Hepatocyte (in vitro differentiated cells): ENCODE measurements at places on chromosomes 7 and 10. TPM values are rescaled to one million over a fixed set of nuclear protein-coding genes. Genes with fewer than 3 reads are reported as not detected.

Gene MYPN
- not detected in 2 replicates for total RNA-seq

Gene ARHGEF5
- total RNA-seq = 16.9 and 24.2 TPM in 2 replicates

Gene NEUROD6
- total RNA-seq = not detected in 2 replicates

Gene OR2A1
- 0.32 TPM in 1 of 2 replicates, not detected in the other for total RNA-seq

Gene GNG11
- 10.0 and 11.2 TPM in 2 replicates for total RNA-seq

Gene PLEKHS1
- total RNA-seq = 0.23 TPM in 1 of 2 replicates, not detected in the other

GRCh38 chr10:113390896-113391295 is 162.0 kb upstream of the HABP2 start:
- H3K27ac ChIP-seq = no peak overlapping the region
- H3K4me3 ChIP-seq = no peak overlapping the region
- peaks cover under 1% of the 10 kb centered on the region for H3K4me1 ChIP-seq
- no peaks in the 10 kb centered on the region for H3K27me3 ChIP-seq
- DNase-seq = no peak
- no peaks in the 10 kb centered on the region for H3K36me3 ChIP-seq

DNA sequence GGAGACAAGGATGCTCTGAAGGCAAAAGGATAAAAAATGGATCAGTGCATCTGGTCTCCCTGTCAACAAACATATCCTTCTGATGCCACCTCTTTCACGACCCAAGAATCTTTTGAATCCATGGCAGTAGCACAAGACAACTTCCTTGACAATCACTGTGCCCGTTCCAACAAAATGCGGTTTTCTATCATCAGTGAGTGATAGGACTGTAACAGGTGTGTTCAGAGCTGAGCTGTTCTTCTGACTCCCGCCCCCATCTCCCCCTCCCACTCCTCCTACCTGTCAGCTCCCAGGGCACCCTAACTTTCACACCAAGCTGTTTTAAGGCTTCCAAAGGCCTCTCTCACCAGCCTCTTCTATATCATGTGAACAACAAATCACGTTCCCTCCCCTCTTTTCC is 74.8 kb downstream of the PARD3 start:
- H3K27ac ChIP-seq = peak overlapping the region; percentile 37
- no peaks in the 10 kb centered on the region for H3K27me3 ChIP-seq
- H3K4me1 ChIP-seq = peaks cover 28% of the 10 kb centered on the region
- DNase-seq = no peak

- H3K27me3 ChIP-seq = no peaks in the 10 kb centered on the region
- no peaks in the 10 kb centered on the region for H3K4me1 ChIP-seq
- H3K36me3 ChIP-seq = no peaks in the 10 kb centered on the region
- H3K4me3 ChIP-seq = no peak overlapping the region
- DNase-seq = no peak
These were observed 251.0 kb upstream of the MTPN start for GRCh38 chr7:136228171-136228570.

- no peak overlapping the region for H3K4me3 ChIP-seq
- H3K36me3 ChIP-seq = no peaks in the 10 kb centered on the region
- no peak for DNase-seq
These were observed 363.4 kb downstream of the GLRX3 start for GRCh38 chr10:130499541-130499940.

- no peak overlapping the region for H3K27ac ChIP-seq
- H3K4me1 ChIP-seq = peaks cover 21% of the 10 kb centered on the region
- H3K4me3 ChIP-seq = no peak overlapping the region
- H3K36me3 ChIP-seq = no peaks in the 10 kb centered on the region
- H3K27me3 ChIP-seq = no peaks in the 10 kb centered on the region
These were observed 69.1 kb downstream of the DIP2C start for GRCh38 chr10:620417-620816.

DNA sequence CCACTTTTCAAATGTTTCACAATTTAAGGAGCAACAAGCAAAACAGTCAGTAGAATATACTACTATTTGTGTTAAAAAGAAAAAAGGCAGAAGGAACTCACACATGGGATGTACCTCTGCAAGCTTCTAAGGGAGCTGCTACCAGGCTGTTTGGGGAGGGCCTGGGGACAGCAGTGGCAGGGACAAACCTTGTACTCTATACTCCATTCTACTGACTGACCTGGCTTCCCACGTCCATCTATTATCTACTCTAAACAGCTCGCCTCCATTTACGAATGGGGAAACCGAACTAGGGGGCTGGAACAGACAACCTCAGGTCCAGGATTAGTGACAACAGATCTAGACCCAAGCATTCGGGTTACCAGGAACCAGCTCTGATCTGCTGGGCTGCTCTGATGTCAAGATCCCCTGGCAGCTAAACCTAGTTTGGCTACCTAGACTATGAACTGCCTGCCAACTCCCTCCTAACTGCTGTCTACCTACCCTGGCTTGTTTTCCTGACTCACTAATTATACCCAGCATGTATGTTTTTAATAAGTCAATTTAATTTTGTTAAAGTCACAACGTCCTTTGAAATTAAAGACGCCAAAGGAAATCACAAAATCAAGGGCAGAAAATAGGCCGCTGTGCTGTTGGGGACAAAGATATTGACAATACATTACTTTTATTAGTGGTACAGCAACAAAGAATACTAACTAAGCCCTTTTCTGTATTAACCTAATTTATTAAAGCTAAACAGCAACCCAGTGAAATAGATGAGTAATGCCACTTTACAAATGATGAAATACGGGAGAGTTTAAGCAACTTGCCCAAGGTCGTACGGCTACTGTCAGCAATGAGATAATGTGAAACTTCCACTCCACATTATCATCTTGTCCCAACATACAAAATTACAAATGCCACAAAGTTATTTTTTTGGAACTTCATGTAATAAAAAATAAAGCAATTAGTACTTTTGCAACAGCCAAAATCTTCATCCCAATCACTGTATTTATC is 5.3 kb downstream of the PSAP start:
- no peak overlapping the region for H3K4me3 ChIP-seq
- peak overlapping the region; percentile 10 for H3K27ac ChIP-seq
- DNase-seq = no peak
- H3K27me3 ChIP-seq = no peaks in the 10 kb centered on the region
- H3K36me3 ChIP-seq = no peaks in the 10 kb centered on the region

DNA sequence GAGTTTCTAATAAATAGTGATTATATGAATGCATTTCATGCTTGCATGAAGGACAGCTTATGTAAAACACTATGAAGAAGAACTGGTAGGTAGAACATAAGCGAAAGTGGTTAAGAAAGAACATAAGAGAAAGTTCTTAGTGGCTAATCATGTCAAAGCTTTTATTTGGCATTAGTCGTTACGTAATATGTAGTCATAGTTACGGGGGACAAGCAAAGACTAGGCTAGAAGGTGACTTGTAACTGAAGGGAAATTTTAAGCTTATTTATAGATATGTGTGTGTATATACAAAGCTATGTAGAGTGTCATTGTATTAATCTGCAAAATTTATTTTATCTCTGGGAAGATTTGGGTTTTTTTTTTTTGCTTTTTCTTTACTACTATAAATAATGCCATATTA is 36.9 kb downstream of the CAPZA2 start:
- no peaks in the 10 kb centered on the region for H3K36me3 ChIP-seq
- no peak for DNase-seq
- no peak overlapping the region for H3K27ac ChIP-seq

DNA sequence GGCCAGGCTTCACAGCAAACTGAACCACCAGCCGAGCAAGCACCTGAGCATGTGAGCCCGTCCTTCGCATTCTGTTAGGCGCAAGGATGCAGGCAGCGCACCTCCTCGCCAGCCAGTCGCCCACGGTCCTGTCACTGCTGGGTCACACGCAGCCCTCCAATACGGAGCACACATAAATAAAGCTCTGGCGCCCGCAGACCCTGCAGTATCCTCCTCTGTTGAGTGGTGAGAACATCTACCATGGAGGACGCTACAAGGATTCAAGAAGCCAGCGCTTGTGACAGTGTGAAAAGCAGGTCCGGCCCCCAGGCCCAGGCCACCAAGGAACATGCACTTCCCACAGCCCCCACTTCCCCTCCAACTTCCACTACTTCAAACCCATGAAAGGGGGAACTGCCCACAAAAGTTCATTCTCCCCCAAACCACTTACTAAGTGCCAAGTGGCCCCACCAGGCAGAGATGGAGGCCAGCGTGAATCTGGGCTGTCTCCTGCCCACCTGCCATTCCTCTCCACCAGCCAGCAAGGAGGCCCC is 34.8 kb downstream of the VOPP1 start:
- H3K4me3 ChIP-seq = no peak overlapping the region
- no peak for DNase-seq
- H3K27me3 ChIP-seq = no peaks in the 10 kb centered on the region
- H3K27ac ChIP-seq = no peak overlapping the region
- no peaks in the 10 kb centered on the region for H3K4me1 ChIP-seq

DNA sequence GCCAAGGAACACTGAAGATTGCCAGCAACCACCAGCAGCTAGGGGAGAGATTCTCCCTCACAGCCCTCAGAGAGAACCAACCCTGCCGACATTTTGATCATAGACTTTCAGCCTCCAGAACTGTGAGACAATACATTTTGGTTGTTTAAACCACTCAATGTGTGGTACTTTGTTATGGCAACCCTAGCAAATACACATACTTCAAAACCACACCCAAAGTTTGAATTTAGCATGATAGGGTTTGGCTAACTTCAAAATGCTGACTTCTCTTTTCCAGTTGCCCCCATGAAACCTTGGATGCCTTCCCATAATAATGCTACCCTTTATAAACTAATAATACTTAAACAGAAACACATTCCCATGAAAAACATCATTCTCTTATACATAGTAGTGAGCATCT is 149.8 kb downstream of the DGKI start:
- H3K4me3 ChIP-seq = no peak overlapping the region
- H3K27ac ChIP-seq = no peak overlapping the region
- no peaks in the 10 kb centered on the region for H3K4me1 ChIP-seq
- DNase-seq = no peak

DNA sequence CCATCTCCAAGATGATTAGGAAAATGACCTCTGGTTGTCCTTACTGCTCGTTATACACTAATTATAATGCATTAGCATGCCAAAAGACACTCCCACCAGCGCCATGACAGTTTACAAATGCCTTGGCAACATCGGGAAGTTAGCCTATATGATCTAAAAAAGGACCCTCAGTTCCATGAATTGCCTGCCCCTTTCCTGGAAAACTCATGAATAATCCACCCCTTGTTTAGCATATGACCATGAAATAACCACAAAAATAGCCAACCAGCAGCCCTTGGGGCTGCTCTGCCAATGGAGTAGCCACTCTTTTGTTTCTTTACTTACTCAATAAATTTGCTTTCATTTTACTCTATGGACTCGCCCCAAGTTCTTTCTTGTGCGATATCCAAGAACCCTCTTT is 41.6 kb upstream of the KCNMA1 start:
- no peak for DNase-seq
- no peaks in the 10 kb centered on the region for H3K36me3 ChIP-seq
- H3K27ac ChIP-seq = no peak overlapping the region
- no peaks in the 10 kb centered on the region for H3K4me1 ChIP-seq
- H3K4me3 ChIP-seq = no peak overlapping the region

GRCh38 chr10:69328380-69328735 is 50.1 kb downstream of the HK1 start:
- no peak for DNase-seq
- H3K27me3 ChIP-seq = no peaks in the 10 kb centered on the region
- H3K36me3 ChIP-seq = no peaks in the 10 kb centered on the region

- H3K36me3 ChIP-seq = no peaks in the 10 kb centered on the region
- H3K27ac ChIP-seq = peak within 1 kb of the TSS; percentile 94
- H3K4me3 ChIP-seq = peak within 1 kb of the TSS; percentile 83
- DNase-seq = peak; percentile 85
These were observed at the start of gene ASAH2B for GRCh38 chr10:50739618-50740292. ASAH2B (plus strand) TSS chr10:50739936; CDS start chr10:50745131, 5,195 bp downstream.
